ENCODE measurements at places on chromosomes 4 and X. TPM values are rescaled to one million over a fixed set of nuclear protein-coding genes. Genes with fewer than 3 reads are reported as not detected.
A peak's percentile ranks its signal among the peaks of the same experiment; 100 is the strongest.

DNA sequence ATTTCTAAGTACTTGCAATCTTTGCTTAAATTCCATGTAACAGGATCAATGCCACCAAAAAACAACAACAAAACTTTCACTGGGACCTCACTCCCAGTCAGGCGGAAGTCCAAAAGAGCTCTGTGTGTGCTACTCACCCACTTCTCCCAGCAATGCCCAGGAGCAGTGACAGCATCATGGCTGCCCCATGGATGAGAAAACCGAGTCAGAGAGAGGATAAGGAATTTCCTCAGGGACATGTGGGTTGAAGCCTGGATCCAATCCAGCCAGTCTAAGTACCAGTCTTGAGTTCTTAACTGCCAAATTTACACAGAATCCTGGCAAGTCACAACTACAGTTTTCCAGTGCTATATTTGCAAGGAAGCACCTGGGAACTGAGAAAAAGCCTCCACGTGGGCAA is 64.5 kb downstream of the STX18 start:
- H3K27ac ChIP-seq, result no peak overlapping the region
- no peaks in the 10 kb centered on the region for H3K4me1 ChIP-seq

DNA sequence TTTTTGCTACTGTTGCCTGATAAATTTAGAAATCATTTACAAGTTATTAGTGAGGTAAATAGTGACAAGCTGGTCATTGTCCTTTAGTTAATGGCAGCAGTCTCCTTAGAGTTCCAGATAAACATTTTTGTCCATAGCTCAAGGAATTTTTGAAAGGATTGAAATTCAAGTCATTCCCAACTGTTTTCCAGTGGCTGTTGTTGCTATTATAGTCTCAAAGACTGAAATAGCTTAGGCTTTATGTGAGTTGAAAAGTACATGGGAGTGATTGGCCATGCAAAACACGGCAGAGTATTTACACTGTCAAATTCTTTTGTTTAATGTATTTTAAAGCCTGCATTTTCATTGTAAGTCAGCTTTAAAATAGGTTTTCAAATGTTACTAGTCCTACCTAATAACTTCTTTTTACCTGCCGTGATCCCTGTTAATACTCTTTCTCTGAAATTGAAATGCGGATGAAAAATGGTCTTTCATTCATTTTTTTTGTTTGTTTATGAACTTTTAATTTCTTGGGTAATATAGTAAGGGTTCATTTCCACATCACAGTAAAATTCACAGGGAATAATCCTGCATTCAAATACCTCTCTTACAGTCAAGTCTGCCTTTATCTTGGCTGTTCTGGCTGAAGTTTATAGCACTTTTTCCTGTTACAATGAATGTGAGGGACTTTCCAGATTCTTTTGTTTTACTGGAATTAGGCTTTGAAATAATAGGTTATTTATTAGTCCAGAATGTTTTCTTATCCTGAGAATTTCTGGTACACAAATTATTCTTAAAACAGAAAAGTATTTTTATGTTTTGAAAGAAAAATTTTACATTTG is 85.1 kb downstream of the PDLIM5 start:
- H3K4me3 ChIP-seq, result no peak overlapping the region
- no peak overlapping the region for H3K27ac ChIP-seq
- DNase-seq, result no peak
- no peaks in the 10 kb centered on the region for H3K36me3 ChIP-seq

- H3K4me1 ChIP-seq, result no peaks in the 10 kb centered on the region
- no peak overlapping the region for H3K27ac ChIP-seq
- no peaks in the 10 kb centered on the region for H3K27me3 ChIP-seq
- no peak overlapping the region for H3K4me3 ChIP-seq
Measured at GRCh38 chr4:182842759-182843390, 74.3 kb downstream of the DCTD start.

GRCh38 chrX:54492340-54492739 is 3.7 kb downstream of the FGD1 start:
- H3K4me1 ChIP-seq, result no peaks in the 10 kb centered on the region
- H3K27ac ChIP-seq, result no peak overlapping the region
- DNase-seq, result no peak
- no peaks in the 10 kb centered on the region for H3K36me3 ChIP-seq

- H3K4me3 ChIP-seq, result no peak overlapping the region
- no peaks in the 10 kb centered on the region for H3K27me3 ChIP-seq
- H3K36me3 ChIP-seq, result no peaks in the 10 kb centered on the region
Measured at GRCh38 chr4:146401274-146401673, 120.5 kb downstream of the SLC10A7 start.

GRCh38 chrX:117327373-117327772 is 789.2 kb downstream of the KLHL13 start:
- H3K4me3 ChIP-seq, result no peak overlapping the region
- DNase-seq, result no peak
- no peaks in the 10 kb centered on the region for H3K27me3 ChIP-seq
- no peaks in the 10 kb centered on the region for H3K4me1 ChIP-seq

The AFAP1 gene
- 5.8 TPM for total RNA-seq

DNA sequence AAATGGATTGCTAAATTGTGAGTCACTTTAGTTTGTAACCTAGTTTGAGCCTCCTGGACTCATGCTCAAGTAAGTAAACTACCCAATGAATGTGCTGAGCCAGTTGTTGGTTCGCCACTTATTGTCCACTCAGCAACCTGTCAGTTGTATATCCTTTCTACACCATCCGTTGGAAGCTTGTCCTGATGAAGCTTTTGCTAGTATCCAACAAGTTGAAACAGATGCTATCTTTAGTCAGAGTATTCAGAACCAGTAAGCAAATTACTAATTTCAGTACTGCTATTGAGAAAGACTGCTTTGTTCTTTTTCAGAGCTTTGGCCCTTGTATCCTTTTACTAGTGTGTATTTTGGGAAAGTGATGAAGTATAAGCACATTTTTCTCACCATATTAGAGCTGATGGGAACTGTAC is 4.3 kb upstream of the NAA15 start:
- no peaks in the 10 kb centered on the region for H3K36me3 ChIP-seq
- no peaks in the 10 kb centered on the region for H3K27me3 ChIP-seq
- no peak for DNase-seq
- H3K27ac ChIP-seq, result no peak overlapping the region
- no peak overlapping the region for H3K4me3 ChIP-seq

- no peaks in the 10 kb centered on the region for H3K36me3 ChIP-seq
- H3K27me3 ChIP-seq, result peaks cover 4% of the 10 kb centered on the region
- H3K4me3 ChIP-seq, result no peak overlapping the region
- H3K4me1 ChIP-seq, result no peaks in the 10 kb centered on the region
Measured at GRCh38 chrX:16469870-16470269, 180.1 kb upstream of the S100G start.

DNA sequence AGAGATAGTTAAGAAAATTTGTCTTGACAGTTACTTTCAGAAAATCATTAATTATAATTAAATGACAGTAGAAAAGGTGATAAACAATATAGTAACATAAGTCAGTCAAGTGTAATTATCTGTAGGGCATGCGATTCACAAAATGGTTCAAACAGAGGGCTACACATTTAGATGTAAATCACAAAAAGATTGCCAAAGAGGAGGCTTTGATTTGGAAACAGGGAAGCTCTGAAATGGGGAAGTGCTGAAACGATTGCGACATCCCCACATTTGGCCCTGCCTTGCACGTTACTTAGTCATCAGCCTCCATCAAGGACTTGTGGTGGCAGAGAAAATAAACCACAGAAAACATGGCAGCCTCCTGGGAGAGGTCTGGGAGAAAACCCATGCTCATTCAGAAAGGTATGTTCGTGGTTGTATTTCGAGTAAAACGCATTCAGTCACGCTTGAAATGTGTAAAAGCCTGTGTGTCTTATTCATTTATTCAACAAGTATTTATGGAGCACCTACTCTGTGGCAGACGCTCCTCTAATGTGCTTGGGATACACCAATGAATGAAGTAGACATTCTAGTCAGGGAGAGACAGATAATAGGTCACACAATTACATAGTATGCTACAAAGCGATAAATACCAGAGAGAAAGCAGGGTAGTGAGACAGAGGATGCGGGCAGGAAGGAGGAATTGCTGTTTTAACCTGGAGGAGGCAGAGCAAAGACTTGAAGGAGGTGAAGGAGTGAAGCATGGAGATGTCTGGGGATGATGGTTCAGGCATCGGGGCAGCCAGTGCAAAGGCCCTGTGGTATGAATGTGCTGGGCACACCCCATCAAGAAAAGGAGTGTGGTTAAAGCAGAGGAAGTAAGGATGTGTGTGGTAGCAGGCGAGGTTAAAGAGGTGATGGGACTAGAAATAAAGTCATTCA is 7.8 kb downstream of the RBM47 start:
- H3K4me1 ChIP-seq, result no peaks in the 10 kb centered on the region
- H3K27ac ChIP-seq, result no peak overlapping the region
- DNase-seq, result peak; percentile 54
- no peaks in the 10 kb centered on the region for H3K27me3 ChIP-seq
- H3K36me3 ChIP-seq, result no peaks in the 10 kb centered on the region
- no peak overlapping the region for H3K4me3 ChIP-seq

DNA sequence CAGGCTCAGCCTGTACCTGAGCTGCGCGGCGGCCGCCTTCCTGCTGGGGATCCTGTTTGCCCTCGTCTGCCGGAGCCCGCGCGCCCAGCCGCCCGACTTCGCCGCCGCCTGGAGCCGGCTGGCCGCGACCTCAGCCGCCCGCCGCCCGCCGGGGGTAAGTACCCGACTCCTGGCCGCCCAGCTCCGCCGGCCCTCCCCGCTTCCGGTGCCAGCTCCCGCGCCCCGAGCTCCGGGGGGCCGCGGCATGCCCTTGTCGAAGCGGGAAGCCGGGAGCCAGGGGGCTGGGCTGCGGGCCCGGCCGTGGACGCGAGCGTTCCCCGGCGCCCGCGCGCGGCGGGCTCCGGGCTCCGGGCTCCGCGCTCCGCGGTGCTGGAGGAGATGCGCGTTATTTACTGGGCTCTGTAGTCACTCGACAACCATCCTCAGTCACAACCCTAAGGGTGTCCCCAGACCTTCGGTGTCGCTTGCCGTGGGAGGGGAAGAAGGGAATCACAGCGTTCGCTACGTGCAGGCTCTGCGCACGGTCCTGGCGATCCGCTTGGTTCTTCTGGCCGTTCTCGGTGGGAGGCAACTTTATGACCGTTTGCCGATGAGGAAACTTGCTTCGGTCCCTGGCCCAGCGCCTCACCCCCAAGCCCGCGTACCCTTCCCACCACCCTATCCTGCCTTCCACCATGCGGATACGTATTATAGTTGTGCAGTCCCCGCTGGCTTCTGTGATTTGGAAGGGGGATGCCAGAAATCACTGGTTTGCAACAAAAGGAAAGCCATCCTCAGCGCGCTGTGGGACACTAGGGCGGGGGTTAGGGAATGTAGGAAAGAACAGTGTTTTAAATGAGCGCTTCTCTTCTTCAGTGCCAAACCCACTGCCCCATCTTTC is 944 bp downstream of the SNX25 start:
- H3K4me1 ChIP-seq, result no peaks in the 10 kb centered on the region
- peak; percentile 51 for DNase-seq
- peak overlapping the region; percentile 64 for H3K4me3 ChIP-seq
- no peaks in the 10 kb centered on the region for H3K27me3 ChIP-seq
- no peaks in the 10 kb centered on the region for H3K36me3 ChIP-seq
- H3K27ac ChIP-seq, result peak overlapping the region; percentile 87

GRCh38 chr4:3253808-3254207 is 4.8 kb downstream of the MSANTD1 start:
- no peak overlapping the region for H3K4me3 ChIP-seq
- no peaks in the 10 kb centered on the region for H3K4me1 ChIP-seq
- peaks cover 7% of the 10 kb centered on the region for H3K36me3 ChIP-seq

- no peak for DNase-seq
- H3K4me3 ChIP-seq, result peak overlapping the region; percentile 52
- peak overlapping the region; percentile 96 for H3K27ac ChIP-seq
- H3K4me1 ChIP-seq, result no peaks in the 10 kb centered on the region
- H3K36me3 ChIP-seq, result no peaks in the 10 kb centered on the region
Measured at GRCh38 chrX:24025741-24026403, 1.1 kb downstream of the KLHL15 start.

The IRF2 gene
- total RNA-seq, result 16.9 TPM

DNA sequence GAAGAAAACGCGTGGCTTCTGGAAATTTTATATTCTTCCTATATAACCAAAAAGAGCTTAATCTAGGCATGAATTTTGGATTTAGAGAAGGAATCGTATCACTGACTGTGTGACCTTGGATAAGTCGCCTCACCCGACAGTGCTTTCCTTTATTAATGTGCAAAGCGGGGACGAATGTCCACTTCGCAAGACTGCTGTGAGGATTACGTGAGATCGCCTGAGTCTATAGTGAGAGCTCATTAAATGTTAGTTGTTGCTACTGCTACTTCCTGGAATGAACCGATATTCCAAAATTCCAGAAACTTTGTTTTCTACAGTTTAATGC is 448 bp upstream of the TBC1D8B start:
- H3K4me3 ChIP-seq, result peak overlapping the region; percentile 47
- H3K4me1 ChIP-seq, result no peaks in the 10 kb centered on the region
- DNase-seq, result no peak
- H3K27me3 ChIP-seq, result no peaks in the 10 kb centered on the region
- no peaks in the 10 kb centered on the region for H3K36me3 ChIP-seq

The TRIM75 gene
- total RNA-seq, result not detected

The VCX3B gene
- total RNA-seq, result not detected

DNA sequence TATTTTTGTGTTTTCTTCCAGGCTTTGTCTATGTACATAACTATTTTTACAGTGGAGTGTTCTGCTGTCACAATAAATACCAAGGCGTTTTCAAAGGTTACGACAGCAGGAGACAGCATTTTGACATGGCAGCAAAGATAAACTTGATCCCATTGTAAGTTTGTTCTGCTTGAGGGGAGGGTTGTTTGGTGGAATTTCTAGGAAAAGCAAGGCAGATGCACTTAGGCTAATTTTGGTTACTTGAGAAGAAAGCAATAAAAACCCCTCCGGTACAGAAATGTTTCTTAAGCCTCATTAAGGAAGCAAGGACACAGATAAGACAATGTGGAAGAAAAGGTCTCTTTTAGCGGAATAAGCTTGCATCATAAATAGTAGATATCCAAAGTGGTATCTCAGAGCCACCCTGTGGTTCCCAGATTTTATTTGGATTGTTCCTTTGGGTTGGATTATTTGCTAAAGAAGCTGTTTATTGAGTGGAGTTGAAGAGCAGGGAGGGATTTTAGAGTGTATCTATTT is 54.3 kb downstream of the CLCN5 start:
- H3K36me3 ChIP-seq, result no peaks in the 10 kb centered on the region
- no peak for DNase-seq
- no peaks in the 10 kb centered on the region for H3K4me1 ChIP-seq
- no peaks in the 10 kb centered on the region for H3K27me3 ChIP-seq
- no peak overlapping the region for H3K4me3 ChIP-seq

GRCh38 chrX:47797084-47797483 is 39.6 kb upstream of the ZNF81 start:
- no peaks in the 10 kb centered on the region for H3K4me1 ChIP-seq
- no peak for DNase-seq
- H3K27ac ChIP-seq, result no peak overlapping the region
- peaks cover 15% of the 10 kb centered on the region for H3K27me3 ChIP-seq

Measured in pancreas (tissue), 10 donors.